H7 (cell line): ENCODE measurements at places on chromosomes 5 and 9.

DNA sequence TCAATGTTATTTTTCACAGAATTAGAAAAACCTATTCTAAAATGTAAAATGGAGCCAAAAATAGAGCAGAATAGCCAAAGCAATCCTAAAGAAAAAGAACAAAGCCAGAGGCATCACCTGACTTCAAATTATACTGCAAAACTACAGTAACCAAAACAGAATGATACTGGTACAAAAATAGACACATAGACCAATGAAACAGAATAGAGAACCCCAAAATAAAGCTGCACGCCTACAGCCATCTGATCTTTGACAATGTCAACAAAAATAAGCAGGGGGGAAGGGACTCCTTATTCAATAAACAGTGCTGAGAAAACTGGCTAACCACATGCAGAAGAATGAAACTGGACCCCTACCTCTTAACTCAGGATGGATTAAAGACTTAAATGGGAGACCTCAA, 65.8 kb upstream of the PDE4D start:
- DNase-seq = no peak

DNA sequence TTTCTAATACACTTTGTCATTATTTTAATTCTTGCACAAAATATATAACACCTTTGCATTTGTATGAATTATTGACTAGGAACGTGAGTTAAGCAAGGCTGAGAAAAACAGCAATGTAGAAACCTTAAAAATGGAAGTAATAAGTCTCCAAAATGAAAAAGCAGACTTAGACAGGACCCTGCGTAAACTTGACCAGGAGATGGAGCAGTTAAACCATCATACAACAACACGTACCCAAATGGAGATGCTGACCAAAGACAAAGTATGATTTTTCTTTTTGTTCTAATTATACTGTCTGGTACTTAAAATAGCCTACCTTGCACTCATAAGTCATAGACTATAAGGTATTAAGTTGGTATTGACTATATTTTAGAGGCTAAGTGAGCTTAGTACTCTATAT, 34.4 kb downstream of the RAD50 start:
- DNase-seq = no peak

GRCh38 chr5:119022017-119022745, 33.8 kb upstream of the DTWD2 start:
- DNase-seq = peak; percentile 32

DNA sequence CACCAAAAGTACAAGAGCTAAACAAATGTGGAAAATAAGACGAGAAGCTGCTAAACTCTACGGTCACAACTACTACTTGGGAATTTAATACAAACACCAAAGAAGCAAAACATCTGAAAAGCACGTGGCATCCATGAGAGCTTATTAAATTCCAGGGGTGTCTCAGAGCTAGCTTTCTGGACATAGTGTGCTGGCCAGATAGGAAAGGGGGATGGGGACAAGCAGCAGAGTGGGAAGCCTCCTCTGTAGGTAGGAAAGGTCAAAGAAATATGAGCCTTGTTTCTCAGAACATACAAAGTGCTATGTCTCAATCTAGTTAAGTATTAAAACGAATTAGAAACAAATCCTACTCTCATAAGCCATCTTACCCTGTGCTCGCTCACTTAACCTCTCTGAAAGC, 51.3 kb upstream of the GOLPH3 start:
- DNase-seq = no peak

- DNase-seq = no peak
Observed at GRCh38 chr5:71600783-71601182, 13.6 kb downstream of the MCCC2 start.

DNA sequence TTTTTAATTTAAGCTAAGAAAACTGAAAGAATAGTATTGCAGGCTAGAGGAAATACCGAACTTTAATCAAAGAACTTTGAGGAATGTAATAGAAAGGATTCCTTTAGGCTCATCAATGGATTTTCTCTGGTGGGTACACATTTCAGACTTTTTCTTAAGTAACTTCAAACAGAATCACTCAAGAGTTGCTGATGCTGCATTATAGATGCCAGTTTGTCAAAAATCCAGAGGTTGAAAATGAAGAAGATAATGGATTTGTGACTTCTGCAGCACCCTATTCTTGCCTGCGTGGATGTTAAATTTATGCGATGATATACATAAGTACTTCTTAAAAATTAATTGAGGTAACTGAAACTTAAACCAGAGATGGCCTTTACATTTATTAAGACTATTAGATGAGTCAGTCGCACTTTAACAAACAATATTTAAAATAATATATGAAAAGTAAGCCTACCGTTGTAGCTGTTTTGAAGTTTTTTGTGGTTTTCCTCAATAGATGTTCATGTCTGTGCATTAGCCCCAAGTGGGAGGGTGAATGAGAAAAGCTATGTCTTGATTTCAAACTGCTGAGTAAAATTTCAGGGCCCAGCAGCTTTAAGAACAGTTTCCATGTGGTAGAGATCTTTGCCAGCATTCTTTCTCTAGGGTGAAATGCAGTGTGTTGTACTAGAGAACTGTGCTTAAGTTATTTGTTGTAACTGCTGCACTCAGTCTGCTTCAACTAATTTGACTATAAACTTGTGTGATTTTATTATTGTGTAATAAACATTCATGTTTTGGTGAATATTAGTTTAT, at the start of gene OGN:
TSS of gene OGN (minus strand) at position 537 of the 795 bp plus-strand sequence. CDS start 1,171 bp downstream, outside the sequence.
- DNase-seq = no peak

- no peak for DNase-seq
Observed at GRCh38 chr5:159386028-159386711, 55.9 kb upstream of the IL12B start.

DNA sequence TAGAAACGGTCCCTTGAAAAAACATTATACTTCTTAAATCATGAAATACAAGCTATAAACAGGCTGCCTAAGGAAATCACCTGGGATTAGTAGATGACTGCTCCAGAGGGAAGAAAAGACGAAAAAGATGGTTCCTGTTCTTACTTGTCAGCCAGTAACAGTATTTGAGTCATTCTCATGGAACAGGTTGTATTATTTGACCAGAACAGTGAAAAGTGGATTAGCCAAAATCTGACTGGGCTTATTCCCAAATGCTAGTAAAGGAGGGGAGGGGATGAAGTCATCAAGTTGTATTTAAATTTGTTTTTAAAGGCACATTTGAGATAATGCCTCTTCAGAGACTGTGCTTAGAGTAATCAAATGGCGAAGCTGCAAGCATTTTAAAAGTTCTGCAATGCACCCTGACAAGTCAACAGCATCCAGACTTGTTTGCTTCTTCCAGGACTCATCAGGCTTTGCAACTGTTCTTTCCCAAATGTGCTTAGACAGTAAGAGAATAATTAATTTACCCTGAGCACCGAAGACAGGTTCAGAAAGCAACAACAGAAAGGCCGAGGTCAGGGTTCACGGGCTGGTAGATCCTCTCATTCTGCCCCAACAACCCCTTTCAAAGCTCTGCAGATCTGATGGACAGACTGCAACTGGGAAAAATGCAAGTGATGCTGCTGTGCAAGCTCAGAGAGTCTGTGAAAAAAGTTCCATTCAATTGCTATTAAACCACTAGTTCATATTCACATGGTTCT, 800.6 kb downstream of the KCTD16 start:
- DNase-seq = no peak

DNA sequence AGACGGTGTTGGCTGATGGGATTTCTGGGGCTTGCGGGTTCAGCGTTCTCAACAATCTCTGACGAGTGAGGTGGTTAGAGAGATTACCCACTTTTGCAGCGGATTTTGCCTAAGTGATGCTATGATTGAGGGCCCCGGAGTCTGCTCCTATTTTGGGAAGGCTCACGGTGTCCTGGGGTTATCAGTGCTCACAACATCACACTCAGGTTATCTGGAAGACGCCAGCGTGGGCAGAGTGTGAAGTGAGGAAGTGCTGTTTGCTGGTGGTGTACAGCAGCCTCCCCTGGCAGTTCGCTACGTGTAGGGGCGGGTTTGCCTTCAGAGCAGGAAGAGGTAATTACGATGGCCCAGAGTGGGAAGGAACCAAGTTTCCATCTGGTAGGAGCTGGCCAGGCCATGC, 341.2 kb upstream of the IRX2 start:
- DNase-seq = no peak

DNA sequence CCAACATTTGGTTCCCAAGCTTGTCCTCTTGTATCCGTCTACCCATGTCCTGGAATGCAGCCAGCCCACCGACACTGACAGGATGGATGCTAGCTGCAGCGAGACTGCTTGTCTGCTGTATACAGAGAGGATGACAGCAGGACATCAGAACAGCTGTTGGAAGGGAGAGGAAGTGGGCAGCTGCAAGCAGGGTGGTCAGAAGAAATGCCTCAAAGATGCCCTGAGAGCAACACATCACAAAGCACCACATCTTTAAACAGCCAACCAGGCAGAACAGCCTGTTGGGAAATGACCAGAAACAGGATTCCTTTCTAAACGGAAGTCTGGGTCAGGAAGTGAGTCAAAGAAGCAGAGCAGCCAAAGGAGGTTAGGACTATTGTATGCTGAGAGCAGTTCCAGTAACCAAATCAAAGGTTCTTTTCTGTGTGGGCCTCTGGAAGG, 219.1 kb downstream of the NDUFS4 start:
- DNase-seq = no peak

GRCh38 chr9:131627648-131628458, 82.5 kb downstream of the PRRT1B start:
- peak; percentile 62 for DNase-seq

GRCh38 chr9:68473790-68474189, 66.9 kb downstream of the TMEM252 start:
- no peak for DNase-seq

DNA sequence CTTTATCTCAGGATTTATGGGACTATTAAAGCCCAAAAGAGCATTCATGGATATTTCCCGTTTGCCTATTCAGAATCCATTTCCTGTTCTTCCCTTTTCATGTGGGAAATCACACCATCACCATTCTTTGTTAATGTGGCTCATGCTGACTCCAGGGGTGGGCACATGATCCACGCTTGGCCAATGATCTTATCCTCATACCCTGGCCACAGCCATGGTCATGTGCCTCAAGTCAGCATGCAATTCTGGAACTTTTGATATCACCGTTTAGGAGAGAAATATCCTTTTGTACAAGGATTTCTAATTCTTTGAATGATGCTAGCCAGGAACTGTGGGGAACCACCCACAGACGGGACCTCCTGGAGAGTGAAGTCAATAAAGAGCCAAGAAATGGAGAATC, 272.2 kb downstream of the PRELID2 start:
- DNase-seq = no peak

- DNase-seq = no peak
Observed at GRCh38 chr9:135724186-135724787, 22.3 kb downstream of the KCNT1 start.

- no peak for DNase-seq
Observed at GRCh38 chr5:139108063-139108824, 89.9 kb downstream of the SIL1 start.

DNA sequence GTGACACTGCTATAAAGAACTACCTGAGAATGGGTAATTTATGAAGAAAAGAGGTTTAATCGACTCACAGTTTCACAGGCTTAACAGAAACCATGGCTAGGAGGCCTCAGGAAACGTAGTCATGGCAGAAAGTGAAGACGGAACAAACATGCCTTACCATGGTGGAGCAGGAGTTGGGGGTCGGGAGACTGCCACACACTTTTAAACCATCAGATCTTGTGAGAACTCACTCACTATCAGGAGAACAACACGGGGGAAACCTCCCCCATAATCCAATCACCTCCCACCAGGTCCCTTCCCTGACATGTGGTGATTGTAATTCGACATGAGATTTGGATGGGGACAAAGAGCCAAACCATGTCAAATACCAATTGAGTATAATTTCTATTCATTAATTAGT, 2392.6 kb upstream of the C9orf72 start:
- DNase-seq = no peak

- DNase-seq = no peak
Observed at GRCh38 chr5:65923339-65923738, 3.0 kb upstream of the ERBIN start.

DNA sequence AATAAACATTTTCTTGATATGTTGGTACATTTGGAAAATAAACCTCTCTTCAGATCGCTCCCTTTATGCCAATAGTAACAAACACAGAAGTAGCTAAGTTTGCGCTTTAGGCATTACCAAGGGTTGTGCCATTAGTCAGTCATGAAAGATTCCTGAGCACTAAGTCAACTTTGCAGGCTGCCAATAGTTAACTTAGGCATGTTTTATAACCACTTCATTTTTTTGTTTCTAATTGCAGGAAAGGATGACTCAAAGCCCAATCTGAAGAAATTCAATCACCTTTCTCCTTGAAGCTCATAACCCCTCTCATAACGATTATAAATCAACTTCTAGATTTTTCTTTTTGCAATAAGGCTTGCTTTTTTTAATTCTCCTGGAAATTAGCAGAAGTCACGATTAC, 517.0 kb downstream of the AGTPBP1 start:
- no peak for DNase-seq

- no peak for DNase-seq
Observed at GRCh38 chr5:126030698-126031097, 392.5 kb upstream of the GRAMD2B start.
